Activated T-cell treated with anti-CD3 and anti-CD28 coated beads, Interleukin-2, amount 50 U/mL, for 48 hours (primary cell): ENCODE measurements at places on chromosomes 11 and 22.

- no peak for DNase-seq
These were observed 51.3 kb downstream of the IGLL5 start for GRCh38 chr22:22938672-22939587.

- no peak for DNase-seq
These were observed 42.5 kb downstream of the CTSC start for GRCh38 chr11:88295028-88295427.

GRCh38 chr11:100735949-100736675, 49.0 kb downstream of the ARHGAP42 start:
- DNase-seq: no peak

- DNase-seq: no peak
These were observed 62.6 kb downstream of the EFCAB6 start for GRCh38 chr22:43749473-43749872.

- peak; percentile 77 for DNase-seq
These were observed 14.2 kb upstream of the CDC42BPG start for GRCh38 chr11:64858467-64859263.

DNA sequence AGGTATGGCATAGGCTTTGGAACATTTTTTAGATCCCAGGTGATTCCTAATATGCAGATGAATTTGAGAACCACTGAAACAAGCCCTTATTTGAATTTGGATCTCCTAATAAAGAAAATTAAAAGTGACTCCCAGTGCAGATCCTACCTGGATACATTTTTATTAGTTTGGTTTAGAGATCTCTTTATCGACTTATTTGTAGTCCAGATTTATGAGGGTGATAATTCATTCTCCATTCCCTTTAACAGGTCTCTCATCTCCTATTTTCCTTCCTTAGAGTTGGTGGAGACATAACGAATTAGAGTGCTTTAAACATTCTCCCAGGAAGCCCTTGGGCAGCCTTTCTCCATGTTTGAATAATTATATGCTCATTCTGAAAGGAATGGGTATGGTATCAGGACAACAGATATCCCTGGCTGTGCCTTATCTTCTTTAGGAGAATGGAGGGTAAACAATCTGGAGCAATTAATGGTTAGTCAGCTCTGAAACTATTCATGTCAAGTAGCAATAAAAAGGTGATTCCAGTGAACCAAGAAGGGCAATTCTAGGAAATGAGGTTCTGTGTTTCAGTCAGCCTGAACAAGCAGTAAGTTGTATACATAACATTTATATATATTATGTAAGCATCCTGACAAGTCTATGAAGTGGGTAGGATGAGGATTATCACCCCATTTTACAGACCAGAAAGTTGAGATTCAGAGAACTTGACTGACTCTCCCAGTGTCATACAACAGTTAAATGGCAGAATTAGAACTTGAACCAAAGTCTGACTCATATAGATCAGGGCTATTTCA, 53.9 kb upstream of the RCE1 start:
- no peak for DNase-seq

- DNase-seq: no peak
These were observed 23.6 kb downstream of the OR52E1 start for GRCh38 chr11:5092821-5093585.

- DNase-seq: no peak
These were observed 267.5 kb downstream of the SBF2 start for GRCh38 chr11:10026514-10026913.

DNA sequence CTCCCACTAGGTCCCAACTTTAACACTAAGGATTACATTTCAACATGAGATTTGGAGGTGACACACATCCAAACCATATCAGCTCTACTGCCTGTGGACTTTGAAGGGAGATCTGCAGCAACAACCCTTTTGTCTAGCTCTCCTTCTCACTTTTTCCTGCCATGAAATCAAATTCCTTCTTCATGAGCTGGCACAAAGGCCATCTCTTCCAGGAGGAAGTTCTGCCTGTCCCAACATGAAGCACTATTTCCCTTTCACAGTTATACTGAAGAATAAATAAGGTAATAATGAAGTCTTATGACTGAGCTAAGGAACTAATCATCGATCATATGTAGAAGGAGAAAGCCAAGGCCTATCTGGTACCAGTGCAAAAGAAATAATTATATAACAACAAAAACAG, 253.5 kb upstream of the TENM4 start:
- DNase-seq: no peak

GRCh38 chr11:134372961-134373360, 39.1 kb downstream of the B3GAT1 start:
- DNase-seq: no peak

- no peak for DNase-seq
These were observed 2.2 kb upstream of the TOP3B start for GRCh38 chr22:21984793-21985192.

- no peak for DNase-seq
These were observed 7.7 kb downstream of the MUC5AC start for GRCh38 chr11:1165256-1166041.

GRCh38 chr11:104556606-104557301, 341.5 kb downstream of the CASP12 start:
- DNase-seq: no peak

DNA sequence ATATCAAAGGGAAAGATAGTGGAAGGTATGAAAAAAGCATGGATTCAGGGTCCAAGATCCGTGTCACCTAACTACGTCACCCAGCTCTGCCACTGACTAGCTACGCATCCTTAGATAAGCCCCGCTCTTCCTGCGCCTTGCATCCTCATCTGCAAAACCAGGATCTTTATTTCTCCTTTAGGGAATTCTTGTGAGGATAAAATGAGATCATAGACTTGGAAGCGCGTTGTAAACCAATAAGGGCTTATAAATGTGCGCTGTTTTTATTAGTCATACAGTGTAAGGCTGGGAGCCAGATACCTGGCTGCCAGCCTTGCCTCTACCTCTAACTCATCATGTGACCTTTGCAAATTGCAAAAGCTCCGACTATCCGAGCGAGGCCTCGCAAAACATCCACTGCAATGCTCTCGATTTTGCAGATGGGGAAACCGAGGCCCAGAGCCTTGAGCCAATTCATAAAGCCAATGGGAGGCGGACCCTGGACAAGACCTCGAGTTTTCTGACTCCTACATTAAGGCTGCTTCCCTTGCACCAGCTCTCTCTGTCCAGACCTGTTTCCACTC, 753 bp downstream of the PRPF19 start:
- DNase-seq: peak; percentile 34

- no peak for DNase-seq
These were observed 221.2 kb downstream of the SBF2 start for GRCh38 chr11:10072841-10073240.
